Fibroblast of lung (primary cell): ENCODE measurements at places on chromosomes 5 and 9.
A peak's percentile ranks its signal among the peaks of the same experiment; 100 is the strongest.

- no peak for DNase-seq
Measured at GRCh38 chr5:93632327-93632726, 49.3 kb downstream of the NR2F1 start.

GRCh38 chr9:136886610-136887597 lies 588 bp downstream of the TRAF2 start:
- DNase-seq = peak; percentile 18

GRCh38 chr9:23823986-23824829 lies 1.8 kb downstream of the ELAVL2 start:
- no peak for DNase-seq

GRCh38 chr5:88841212-88841611 lies 41.8 kb downstream of the MEF2C start:
- DNase-seq = no peak

DNA sequence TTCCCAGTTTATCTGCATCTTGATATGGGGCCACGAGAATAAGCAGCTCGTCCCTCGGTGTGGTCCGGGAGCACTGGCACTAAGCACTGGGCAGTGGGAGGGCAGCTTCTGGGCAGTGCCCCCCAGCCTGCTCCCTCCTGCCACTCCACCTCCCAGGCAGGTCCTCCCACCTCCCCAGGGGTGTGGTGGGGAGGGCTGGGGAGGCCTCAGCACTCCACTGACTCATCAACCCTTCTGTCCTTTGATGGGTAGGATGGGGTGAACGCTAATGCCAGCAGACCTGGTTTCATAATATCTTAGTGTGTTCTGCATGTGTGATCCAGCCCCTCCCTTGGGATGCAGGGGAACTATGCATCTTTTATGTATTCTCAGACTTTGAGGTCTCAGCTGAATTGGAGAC lies 62.2 kb upstream of the GNE start:
- DNase-seq = no peak

DNA sequence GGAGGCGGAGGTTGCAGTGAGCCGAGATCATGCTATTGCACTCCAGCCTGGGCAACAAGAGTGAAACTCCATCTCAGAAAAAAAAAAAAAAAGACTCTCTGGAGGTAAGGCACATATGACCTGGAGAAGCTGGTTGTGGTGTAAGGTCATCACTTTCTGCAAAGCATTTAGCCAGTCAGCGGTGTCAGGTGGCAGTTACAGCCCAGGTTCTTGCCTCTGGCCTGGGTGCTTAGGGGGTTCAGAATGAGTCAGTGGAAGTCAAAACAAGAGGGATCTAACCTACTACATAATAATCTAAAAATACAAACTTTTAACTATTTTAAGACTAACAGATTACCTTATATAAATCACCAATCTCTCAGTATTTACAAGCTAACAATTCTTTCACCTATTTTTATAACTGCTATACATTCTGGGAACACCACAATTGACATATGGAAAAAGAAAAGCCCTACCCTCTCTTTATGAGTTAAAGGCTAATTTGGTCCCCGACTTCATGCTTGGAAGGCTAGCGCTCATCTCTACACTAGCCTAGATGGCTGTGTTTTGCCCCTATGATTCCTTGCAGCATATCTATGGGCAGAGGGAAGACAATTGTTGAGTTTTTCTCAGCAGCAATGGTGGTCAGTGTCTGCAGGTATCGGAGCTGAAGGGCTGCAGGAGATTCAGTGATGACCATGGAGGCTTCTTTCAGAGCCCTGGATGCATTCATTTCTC lies 29.2 kb downstream of the STOM start:
- DNase-seq = no peak
